ENCODE measurements at places on chromosomes 2 and 18. TPM values are rescaled to one million over a fixed set of nuclear protein-coding genes. Genes with fewer than 3 reads are reported as not detected.

DNA sequence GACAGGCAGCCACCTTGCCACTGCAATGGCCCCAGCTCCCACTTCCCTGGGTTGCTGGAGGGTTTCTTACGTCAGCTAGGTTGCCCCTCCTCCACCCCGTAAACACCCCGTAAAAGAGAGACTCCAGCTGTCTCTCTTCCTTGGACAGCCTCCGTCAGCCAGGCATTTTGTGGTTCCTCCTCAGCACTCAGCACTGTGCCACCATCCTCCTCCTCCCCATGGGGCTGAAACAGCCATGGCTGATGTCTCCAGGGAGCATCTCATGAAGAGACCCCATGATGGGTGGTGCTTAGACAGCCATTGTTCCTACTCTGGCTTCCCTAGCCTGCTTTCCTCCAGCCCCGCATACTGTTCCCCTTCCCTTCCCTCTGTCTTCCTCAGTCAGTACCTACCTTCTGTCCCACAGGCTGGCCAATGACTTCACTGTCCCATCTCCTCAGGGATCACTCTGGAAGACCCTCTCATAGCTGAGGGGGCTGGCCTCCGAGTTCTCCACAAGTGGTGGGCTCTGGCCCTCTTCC lies 143.3 kb upstream of the SIX3 start:
- peaks cover 14% of the 10 kb centered on the region for H3K27me3 ChIP-seq
- no peak for DNase-seq

DNA sequence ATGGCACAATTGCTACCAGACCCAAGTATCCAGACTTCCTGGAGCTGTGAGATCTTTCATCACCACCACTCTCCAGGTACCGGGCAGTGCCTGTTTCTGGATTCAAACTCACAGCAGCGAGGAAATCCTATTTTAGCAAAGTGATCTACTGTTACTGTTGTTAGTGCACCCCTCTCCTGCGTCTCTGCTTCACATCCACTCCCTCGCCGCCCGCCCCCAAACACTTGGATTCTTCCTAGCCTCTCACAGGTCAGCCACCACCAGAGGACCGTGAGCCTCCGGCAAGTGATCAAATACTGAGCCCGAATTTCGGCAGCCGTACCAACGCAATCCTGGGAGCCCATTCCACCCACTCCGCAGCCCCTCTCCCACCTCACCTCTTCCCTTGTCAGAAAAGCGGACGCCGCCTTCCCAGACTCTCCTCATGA lies 519 bp downstream of the METTL4 start:
- no peaks in the 10 kb centered on the region for H3K36me3 ChIP-seq
- DNase-seq, result no peak
- peak overlapping the region; percentile 93 for H3K27ac ChIP-seq
- H3K27me3 ChIP-seq, result no peaks in the 10 kb centered on the region
- peak overlapping the region; percentile 64 for H3K4me3 ChIP-seq
- peaks cover 28% of the 10 kb centered on the region for H3K4me1 ChIP-seq

DNA sequence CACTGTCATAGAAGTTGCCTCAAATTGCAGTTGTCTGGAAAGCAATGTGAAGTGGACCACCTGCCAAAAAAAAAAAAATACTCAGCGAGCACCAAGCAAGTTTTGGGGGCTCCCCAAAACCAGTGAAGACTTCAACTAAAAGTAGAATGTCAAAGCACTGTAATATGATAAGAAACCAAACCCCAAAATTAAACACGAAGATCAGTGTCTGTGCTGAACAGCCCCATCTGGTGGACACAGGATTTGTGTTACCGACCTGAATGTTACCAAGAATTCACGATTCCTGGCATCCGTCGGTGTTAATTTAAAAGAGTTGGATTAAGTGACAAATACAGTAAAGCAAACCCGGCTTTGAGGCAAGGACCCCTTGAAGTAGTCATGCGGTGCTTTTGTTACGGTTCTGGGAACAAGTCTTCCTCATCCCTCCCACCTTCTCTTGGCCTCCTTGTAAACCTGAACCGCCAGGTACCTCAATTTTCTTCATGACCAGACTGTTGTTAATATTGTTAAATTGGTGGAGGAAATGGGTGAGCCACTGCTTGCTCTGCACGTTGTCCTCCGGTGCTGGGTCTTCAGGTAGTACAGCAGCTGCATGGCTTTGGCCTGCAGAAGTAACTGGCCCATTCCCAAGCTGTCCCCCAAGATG lies 31.3 kb upstream of the SSB start:
- no peak overlapping the region for H3K4me3 ChIP-seq
- no peak overlapping the region for H3K27ac ChIP-seq
- H3K36me3 ChIP-seq, result no peaks in the 10 kb centered on the region
- no peak for DNase-seq
- H3K27me3 ChIP-seq, result no peaks in the 10 kb centered on the region

- H3K27me3 ChIP-seq, result no peaks in the 10 kb centered on the region
- H3K27ac ChIP-seq, result no peak overlapping the region
- no peak for DNase-seq
- H3K4me3 ChIP-seq, result no peak overlapping the region
- no peaks in the 10 kb centered on the region for H3K4me1 ChIP-seq
Measured at GRCh38 chr18:41077076-41077475, 878.0 kb upstream of the PIK3C3 start.

DNA sequence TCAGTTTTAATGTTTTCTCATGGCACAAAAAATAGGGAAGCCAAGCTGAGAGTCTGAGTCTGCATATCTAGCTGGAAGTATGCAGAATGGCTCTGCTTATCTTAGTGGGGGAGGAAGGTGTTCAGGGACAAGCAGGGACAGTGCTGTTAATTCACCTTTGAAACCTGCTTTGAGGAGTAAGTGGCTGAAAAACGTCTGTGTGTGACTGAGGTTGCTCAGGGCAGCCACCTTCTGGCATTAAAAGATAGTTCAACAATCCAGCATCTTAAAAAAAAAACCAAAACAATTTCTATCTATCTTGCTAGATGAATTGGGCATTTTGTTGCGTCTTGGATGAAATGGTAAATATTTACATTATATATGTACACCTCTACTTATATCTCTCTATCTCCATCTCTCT lies 2.0 kb upstream of the TRPM8 start:
- no peaks in the 10 kb centered on the region for H3K4me1 ChIP-seq
- DNase-seq, result no peak
- H3K36me3 ChIP-seq, result no peaks in the 10 kb centered on the region

DNA sequence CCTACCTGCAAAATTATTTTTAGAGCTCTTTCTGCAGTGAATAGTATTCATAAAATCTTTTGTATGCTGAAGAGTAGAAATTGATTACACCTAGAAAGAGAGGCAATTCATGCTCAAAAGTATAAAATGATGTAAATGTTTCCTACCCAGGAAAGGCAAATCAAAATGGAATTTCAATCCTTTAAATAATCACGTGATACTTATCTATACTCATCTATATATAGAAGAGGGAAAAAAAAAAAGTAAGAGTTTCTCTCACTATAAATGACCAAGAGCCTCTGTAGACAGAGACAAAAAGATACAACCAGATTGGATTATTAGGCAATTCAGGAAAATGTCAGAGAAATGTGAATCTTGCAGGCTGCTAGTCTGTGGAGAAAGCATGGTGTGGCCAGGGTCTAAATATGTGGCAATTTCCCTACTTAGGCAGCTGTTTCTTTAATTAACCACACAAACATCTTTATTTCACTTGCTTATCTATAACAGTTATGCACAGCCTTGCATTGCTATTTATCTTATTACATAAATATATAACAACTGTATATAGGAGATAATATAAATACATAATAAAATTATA lies 39.5 kb downstream of the METTL8 start:
- no peak overlapping the region for H3K27ac ChIP-seq
- no peaks in the 10 kb centered on the region for H3K36me3 ChIP-seq
- H3K4me1 ChIP-seq, result no peaks in the 10 kb centered on the region
- H3K27me3 ChIP-seq, result no peaks in the 10 kb centered on the region
- no peak overlapping the region for H3K4me3 ChIP-seq

GRCh38 chr2:55090702-55091101 lies 40.5 kb upstream of the RTN4 start:
- H3K36me3 ChIP-seq, result no peaks in the 10 kb centered on the region
- H3K27ac ChIP-seq, result no peak overlapping the region
- H3K4me3 ChIP-seq, result no peak overlapping the region
- no peaks in the 10 kb centered on the region for H3K4me1 ChIP-seq
- H3K27me3 ChIP-seq, result no peaks in the 10 kb centered on the region

- H3K27me3 ChIP-seq, result no peaks in the 10 kb centered on the region
- peaks cover 1% of the 10 kb centered on the region for H3K4me1 ChIP-seq
- DNase-seq, result no peak
- H3K36me3 ChIP-seq, result no peaks in the 10 kb centered on the region
- H3K27ac ChIP-seq, result no peak overlapping the region
- H3K4me3 ChIP-seq, result no peak overlapping the region
Measured at GRCh38 chr2:174623106-174623637, 25.6 kb upstream of the WIPF1 start.

- no peak for DNase-seq
- H3K4me1 ChIP-seq, result no peaks in the 10 kb centered on the region
- H3K36me3 ChIP-seq, result no peaks in the 10 kb centered on the region
- H3K27me3 ChIP-seq, result no peaks in the 10 kb centered on the region
- no peak overlapping the region for H3K4me3 ChIP-seq
Measured at GRCh38 chr2:54834721-54835120, 111.3 kb downstream of the EML6 start.

DNA sequence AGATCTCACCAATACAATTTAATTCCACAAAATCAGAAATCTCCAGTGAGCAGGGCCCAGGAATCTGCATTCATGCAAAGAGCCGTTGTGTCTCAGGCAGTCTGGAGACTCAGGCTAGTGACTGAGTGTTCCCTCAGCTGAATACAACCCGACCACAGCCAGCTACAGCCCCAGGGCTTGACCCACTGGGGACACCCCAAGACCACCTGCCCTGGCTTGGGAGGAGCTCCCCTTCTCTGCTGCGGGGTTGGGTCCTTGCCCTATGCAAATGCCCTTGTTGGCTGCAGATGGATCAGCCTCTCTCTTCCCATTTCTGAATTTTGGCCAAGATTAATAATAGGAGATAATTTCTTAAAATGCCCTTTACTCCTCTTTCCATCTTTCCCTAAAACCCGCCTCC lies 157.7 kb downstream of the TWIST2 start:
- H3K27ac ChIP-seq, result no peak overlapping the region
- DNase-seq, result no peak
- no peaks in the 10 kb centered on the region for H3K27me3 ChIP-seq
- peaks cover 15% of the 10 kb centered on the region for H3K4me1 ChIP-seq

GRCh38 chr18:13610555-13611141 lies 115.7 kb downstream of the FAM210A start:
- H3K27ac ChIP-seq, result peak overlapping the region; percentile 74
- peak; percentile 86 for DNase-seq
- H3K36me3 ChIP-seq, result no peaks in the 10 kb centered on the region
- H3K4me3 ChIP-seq, result peak overlapping the region; percentile 37

- H3K4me1 ChIP-seq, result no peaks in the 10 kb centered on the region
- no peak overlapping the region for H3K27ac ChIP-seq
- no peak for DNase-seq
- H3K4me3 ChIP-seq, result no peak overlapping the region
Measured at GRCh38 chr2:133090358-133090757, 420.4 kb upstream of the LYPD1 start.

DNA sequence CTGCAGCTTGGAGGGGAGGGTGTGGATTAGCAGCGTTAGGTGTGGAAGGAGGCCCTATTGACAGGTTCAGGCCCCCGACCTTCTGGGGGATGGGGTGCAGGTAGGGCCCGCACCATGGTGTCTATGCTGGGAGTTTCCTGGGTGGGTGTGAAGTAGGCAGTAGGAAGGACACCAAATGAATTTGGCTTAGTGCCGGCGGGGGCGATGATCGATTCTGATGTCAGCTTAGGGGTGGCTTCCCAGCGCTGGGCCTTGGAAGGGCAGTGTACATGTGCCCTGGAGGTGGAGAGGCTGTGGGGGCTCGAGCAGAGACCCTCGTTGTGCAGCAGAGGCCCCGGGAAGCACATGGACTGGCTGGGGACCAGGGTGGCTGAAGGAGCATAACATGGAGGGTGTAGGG lies 21.6 kb downstream of the DCDC2C start:
- H3K4me1 ChIP-seq, result no peaks in the 10 kb centered on the region
- no peaks in the 10 kb centered on the region for H3K27me3 ChIP-seq
- H3K4me3 ChIP-seq, result no peak overlapping the region
- no peak overlapping the region for H3K27ac ChIP-seq
- H3K36me3 ChIP-seq, result no peaks in the 10 kb centered on the region

DNA sequence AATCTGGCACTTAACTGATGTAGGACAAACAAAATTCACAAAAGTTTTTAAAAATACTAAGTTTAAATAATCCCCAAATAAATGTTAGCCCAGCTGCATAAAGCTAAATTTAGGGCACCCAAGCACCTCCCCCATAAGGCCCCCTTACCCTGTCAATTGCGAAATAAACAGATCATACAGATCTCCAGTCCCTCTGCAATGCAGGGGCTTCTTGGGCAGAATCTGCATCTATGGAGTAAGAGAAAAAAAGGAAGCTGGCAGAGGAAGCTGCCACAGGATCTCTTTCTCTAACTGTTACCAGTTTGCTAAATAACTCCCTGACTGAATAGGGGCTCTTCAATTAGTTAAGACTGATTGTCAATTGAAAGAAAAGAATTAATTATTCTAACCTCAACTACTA lies 117.7 kb downstream of the MEMO1 start:
- H3K27me3 ChIP-seq, result no peaks in the 10 kb centered on the region
- no peak overlapping the region for H3K27ac ChIP-seq
- no peak overlapping the region for H3K4me3 ChIP-seq
- no peaks in the 10 kb centered on the region for H3K4me1 ChIP-seq
- H3K36me3 ChIP-seq, result no peaks in the 10 kb centered on the region

GRCh38 chr2:35891528-35891927 lies 464.1 kb upstream of the CRIM1 start:
- H3K4me3 ChIP-seq, result no peak overlapping the region
- no peak for DNase-seq
- no peaks in the 10 kb centered on the region for H3K4me1 ChIP-seq
- no peaks in the 10 kb centered on the region for H3K36me3 ChIP-seq

- no peak overlapping the region for H3K4me3 ChIP-seq
- no peaks in the 10 kb centered on the region for H3K36me3 ChIP-seq
- H3K27ac ChIP-seq, result no peak overlapping the region
- H3K4me1 ChIP-seq, result no peaks in the 10 kb centered on the region
- no peak for DNase-seq
Measured at GRCh38 chr2:50863856-50864255, 168.1 kb downstream of the NRXN1 start.

Gene IL36RN
- total RNA-seq, result 0.25 TPM

Gene NPHP1
- total RNA-seq, result 4.9 TPM

Gene LYG1
- not detected for total RNA-seq

Gene ANKRD29
- 32.9 TPM for total RNA-seq

Gene LRRC30
- not detected for total RNA-seq

Gene CERKL
- not detected for total RNA-seq

Data from vagina (tissue), 2 donors.